ENCODE measurements at places on chromosomes 7 and 10.

DNA sequence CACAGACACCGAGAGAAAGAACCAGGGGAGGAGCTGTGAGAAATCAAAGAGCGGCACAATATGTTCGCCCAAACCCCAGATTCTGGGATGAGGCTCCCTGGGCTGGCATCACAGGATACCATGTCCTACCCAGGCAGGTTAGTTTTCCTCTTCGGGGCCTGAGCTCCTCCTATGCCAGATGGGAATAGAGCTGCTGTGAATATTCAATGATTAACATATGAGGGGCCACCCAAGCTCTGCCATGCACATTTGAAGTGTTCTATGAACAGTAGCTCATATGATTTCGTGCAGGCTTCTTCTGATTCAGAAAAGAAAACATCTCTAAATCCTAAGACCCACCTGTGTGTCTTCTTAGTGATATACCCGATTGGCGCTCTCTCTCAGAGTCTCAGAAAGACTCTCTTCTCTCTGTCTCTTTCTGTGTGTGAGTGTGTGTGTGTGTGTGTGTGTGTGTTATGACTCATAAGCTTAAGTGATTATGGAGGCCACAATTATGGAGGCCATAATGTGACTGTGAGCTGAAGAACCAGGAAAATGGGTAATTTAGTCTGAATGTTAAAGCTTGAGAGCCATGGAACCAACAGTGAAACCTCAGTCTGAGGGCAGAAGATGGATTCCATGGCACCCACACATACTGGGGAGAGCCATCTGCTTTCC is 220.5 kb downstream of the KLF6 start:
- no peak for DNase-seq

GRCh38 chr10:8393531-8393930 is 339.0 kb downstream of the GATA3 start:
- no peak for DNase-seq

- peak; percentile 13 for DNase-seq
Measured at GRCh38 chr7:95772771-95773581, 622 bp downstream of the DYNC1I1 start.

- no peak for DNase-seq
Measured at GRCh38 chr10:21985541-21985940, 18.0 kb downstream of the DNAJC1 start.

- DNase-seq, result no peak
Measured at GRCh38 chr7:99004216-99004615, 125.9 kb downstream of the TRRAP start.

DNA sequence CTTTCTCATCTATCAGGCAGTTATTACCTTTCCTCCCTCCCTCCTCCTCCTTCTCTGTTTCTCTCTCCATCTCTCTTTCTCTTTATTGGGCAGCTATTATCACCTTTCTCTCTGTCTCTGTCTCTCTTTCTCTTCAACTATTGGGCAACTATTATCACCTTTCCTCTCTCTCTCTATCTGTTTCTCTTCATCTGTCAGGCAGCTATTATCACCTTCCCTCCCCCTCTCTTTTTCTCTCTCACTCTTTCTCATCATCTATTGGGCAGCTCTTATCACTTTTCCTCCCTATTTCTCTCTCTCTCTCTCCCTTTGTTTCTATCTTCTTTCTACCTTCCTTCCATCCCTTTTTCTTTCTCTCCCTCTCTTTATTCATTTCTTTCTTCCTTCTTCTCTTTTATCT is 1.2 kb downstream of the DMBT1 start:
- DNase-seq, result no peak

DNA sequence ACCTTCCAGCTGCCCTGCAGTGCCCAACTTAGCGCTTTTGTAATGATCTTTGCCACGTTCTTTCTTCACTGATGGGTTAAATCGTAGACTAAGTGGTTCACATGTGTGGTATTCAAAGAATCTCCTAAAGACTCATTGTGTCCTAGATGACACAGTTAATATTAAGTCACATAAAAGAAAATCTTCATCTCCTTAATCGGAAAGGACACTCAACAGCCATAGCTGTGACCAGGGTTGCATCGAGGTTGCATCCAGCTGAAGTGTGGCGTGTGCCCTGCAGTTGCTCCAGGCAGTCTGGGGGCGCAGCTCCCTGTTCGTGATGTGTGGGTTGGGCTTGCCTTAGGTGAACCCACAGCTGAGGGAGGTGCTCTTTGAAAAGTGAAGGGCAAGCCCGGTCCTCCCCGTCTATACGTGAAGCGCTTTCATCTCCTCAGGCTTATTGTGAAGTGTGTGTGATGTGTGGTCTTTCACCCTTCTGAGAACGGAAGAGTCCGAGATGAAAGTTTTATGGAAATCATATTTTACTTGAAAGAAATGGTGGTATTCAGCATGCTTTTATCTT is 122.7 kb downstream of the TRRAP start:
- no peak for DNase-seq

GRCh38 chr10:115422624-115423023 is 329.5 kb downstream of the ATRNL1 start:
- no peak for DNase-seq

- DNase-seq, result no peak
Measured at GRCh38 chr10:80453056-80453841, 861 bp upstream of the TSPAN14 start.

DNA sequence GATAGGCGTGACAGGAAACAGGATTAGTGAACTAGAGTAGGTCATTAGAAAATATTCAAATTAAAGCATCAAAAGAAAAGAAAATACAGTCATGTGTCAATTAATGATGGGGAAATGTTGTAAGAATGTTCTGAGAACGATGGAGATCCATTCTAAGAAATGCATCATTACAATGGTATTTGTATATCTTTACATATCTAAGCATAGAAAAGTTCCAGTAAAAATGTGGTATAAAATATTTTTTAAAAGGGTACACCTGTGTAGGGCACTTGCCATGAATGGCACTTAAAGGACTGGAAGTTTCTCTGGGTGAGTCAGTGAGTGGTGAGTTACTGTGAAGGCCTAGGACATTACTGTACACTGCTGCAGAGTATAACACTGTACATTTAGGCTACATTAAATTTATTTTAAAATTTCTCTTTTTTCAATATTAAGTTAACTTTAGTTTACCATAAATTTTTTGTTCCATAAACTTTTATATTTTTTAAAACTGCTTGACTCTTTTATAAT is 282.5 kb downstream of the BMPER start:
- DNase-seq, result no peak

GRCh38 chr10:97185326-97186058 is at the start of gene SLIT1:
Gene SLIT1, minus strand, starts transcription at chr10:97185959. Its CDS starts 285 bp downstream, at chr10:97185674.
- DNase-seq, result peak; percentile 49

DNA sequence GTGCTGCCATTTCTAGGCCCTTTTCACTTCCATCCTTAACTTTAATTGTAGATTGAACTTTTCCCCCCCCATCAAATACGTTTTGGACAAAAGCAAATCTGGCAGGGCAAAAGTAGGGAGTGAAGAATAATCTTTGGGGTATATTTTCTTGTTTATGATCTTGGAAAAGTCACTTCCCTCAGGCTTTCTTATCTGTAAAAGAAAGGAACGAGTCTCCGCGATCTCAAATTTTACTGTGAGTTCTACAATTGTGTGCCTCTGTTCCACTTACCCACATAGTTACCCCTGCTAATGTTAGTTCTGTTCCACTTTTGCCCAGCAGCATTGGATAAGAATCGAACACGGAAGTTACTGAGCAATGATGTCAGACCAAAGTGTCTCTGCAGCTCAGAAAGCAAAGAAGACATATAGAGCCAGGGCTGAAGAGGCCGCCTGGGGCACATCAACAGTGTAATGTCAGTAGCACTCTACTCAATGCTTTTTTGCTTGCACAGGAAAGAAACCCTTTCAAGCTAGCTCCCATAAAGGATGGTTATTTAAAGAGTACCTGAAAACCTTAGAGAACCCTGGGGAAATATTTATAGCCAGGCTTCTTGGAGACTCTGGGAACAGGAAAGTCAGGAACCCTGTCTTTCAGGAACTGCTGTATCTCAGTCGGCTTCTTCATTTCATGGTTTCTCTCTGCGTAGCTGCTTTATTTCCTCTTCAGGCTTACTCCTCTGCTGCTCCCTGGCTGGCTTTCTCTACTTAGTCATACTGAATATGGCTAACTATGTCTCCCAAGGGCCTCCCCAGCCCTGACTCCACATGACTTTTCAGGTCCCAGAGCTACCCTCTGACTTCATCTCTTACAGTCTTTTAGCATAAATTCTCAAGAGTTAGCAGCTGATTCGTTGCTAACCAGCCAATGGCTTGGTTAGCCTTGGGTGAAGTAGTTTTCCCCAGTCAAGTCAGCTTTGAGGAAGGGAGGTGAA is 123.7 kb upstream of the FAM3C start:
- no peak for DNase-seq

DNA sequence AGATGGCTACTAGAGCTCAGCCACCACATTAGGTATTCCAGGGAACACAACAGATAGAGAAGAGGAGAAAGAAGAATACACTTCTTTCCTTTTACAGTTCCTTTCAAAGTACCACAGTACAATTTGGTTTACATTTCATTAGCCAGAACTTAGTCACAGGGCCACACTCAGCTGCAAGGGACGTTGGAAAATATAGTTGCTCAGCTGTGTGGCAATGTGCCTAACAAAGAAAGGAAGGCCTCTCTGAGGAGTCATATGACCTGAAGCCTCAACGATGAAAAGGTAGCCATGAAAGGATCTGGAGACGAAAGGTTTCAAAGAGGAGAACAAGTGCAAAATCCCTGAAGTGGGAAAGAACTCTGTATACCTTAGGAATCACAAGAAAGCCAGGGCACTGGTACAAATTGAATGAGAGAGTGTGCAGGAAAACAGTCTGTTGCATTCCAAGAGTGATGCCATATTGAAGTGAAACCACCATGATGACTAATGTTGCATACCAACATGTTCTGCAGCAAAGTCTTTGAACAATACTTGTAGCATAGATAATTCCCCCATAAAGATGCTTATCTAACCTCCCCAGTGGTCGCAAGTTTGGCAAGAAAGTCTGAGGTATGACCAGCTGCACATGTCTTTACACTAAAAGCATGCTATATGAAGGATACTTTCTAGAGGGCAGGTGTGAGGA is 278.9 kb downstream of the HPSE2 start:
- no peak for DNase-seq

DNA sequence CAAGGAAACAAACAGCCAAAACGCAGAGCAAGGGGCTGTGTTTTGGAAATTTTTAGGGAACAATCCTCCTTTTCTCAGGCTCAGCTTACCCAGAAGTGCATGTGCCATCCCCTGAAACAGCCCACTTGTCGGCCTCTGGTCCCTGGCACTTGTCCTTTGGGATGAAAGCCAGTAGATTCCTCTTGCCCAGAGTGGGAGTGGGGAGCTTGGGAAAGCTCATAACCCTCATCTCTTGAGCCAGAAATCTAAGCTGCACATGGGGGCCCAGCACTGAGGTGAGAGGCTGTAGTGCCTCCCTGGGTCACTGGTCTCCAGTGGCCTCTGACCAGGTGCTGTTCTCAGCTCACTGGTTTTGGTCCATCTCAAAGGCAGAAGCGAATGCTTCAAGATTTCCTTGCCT is 150.3 kb downstream of the RNF216 start:
- no peak for DNase-seq
